ENCODE measurements at places on chromosomes 5 and 9.

GRCh38 chr5:148778882-148779281 lies 47.5 kb upstream of the ADRB2 start:
- no peak for DNase-seq

DNA sequence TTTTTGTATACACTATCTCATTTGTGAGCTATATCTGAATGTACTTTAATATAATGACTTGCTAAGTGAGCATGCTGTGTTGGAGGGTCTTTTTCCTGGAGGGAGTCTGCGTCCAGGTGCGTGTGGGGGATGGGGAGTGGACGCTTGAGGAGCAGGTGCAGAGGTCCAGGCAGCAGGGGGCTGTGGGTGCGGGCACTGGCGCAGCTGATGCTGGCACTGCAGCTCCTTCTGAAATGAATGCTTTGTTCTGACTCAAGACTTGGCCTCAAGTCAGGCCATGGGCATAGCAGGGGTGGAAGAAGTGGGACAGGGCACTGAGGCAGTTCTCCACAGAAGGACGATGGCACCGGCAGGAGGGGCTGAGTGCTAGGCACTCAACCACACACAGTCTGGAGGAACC lies 165.7 kb upstream of the IRX1 start:
- DNase-seq, result no peak

GRCh38 chr9:137227054-137227852 lies at the start of gene RNF224:
TSS of gene RNF224 (plus strand) at chr9:137227502. CDS start at chr9:137228336, 834 bp downstream.
- no peak for DNase-seq

GRCh38 chr5:120320626-120321025 lies 143.5 kb upstream of the PRR16 start:
- no peak for DNase-seq

DNA sequence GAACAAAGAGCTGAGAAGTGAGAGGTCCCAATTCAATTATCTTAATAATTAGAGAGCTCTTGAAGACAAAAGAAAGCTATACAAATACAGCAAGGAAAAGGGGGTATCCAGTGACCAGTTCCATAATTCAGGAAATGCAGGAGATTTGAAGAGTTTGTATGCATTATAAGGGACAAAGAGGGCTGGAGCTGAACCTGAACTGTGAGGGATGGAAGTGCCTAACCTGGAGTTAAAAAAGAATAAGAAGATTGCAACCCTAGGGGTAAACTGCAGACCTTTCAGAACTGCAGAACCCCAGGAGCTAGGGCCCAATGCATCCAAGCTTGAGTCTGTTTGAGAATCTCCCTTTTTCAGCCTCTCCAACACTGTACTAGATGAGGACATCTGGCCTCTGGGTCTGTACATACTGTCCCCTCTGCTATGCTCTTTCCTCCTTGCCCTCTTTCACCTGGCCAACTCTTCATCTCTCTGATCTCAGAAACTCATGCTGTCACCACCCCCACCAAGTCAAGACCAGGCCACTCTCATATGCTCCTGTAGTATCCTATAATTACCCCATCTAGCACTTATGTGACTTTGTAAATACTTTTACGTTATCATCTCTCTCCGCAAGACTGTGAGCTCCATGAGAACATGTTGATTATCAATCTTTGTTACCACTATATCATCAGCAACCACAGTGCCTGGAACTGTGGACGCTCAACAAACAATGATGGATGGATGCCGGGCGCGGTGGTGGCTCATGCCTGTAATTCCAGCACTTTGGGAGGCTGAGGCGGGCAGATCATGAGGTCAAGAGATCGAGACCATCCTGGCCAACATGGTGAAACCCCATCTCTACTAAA lies 6.6 kb upstream of the PRKACG start:
- DNase-seq, result no peak

DNA sequence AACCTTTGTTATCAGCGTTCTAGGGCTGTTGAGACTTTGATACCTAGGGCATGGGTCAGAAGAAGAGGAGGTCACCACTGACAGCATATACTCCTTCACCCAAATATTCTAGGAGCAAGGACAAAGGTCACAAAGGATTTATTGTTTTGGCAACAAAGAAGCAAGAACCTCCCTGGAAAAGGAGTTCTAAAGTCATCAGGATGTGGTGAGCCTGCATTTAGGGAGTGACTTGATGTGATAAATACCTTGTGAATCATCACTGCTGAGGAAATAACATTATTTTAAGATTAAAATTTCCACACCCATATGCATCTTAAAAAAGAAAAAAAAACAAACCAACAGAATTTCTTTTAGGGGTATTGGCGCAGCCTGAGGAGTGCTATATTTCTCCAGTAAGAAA lies 13.9 kb downstream of the IFNA1 start:
- DNase-seq, result no peak

- no peak for DNase-seq
Observed at GRCh38 chr5:160359816-160360215, 10.6 kb downstream of the C1QTNF2 start.

GRCh38 chr5:77076961-77077828 lies 9.9 kb downstream of the ZBED3 start:
- DNase-seq, result no peak

- DNase-seq, result no peak
Observed at GRCh38 chr9:76206821-76207220, 187.4 kb downstream of the RFK start.

DNA sequence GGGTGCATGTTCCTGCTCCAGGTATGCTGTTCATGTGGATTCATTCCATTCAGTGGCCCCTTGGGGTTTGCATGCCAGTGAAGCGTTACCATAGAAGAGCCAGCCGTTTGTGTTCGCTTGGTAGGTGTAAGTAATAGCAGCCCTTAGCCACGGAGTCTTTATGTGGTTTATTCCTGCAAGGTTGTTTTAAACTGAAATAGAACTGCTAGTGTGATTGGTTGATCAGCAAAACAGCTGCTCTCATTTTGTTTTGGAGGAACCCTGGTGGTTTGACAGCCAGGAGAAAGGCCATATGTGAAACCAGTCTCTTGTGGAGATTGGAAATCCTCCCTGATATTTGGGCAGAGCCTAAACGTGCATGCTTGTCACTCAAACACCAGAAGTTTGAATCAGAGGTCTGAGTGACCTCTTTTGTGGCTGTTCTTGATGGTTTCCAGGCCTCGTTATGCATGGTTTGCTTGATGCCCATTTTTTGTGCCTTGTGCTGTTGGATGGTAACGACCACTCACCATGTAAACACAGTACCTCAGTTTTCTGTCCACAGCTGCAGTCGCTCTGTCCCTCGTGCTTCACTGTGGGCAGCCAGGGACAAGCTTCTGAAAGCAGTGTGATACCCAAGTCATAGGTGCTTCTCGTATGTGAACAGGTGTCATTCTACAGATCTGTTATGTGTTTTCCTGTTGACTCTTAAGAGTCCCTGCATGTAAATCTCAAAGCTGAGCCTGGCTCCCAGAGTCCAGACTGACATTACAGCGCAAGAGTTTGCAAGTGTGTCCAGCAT lies 58.3 kb upstream of the NXNL2 start:
- no peak for DNase-seq

GRCh38 chr9:98775831-98776441 lies 20.4 kb downstream of the ANKS6 start:
- no peak for DNase-seq

DNA sequence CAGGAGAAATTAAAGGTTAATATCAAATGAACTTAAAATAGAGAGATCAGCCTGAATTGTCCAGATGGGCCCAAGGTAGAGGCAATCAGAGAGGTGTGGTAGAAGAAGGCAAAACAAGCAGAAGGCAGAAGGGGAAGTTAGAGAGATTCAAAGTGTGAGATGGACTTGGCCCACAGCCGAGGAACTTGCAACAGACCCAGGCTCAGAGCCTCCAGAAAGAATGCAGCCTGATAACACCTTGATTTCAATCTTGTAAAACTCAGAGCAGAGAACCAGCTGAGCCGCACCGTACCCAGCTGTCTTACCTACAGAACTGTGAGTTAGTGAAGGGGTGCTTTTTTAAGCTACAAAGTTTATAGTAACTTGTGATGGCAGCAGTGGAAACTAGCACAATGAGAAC lies 190.9 kb downstream of the RFK start:
- DNase-seq, result no peak

- DNase-seq, result no peak
Observed at GRCh38 chr5:41656597-41656996, 146.2 kb upstream of the PLCXD3 start.

GRCh38 chr5:91212714-91213092 lies 170.4 kb downstream of the ARRDC3 start:
- DNase-seq, result no peak

DNA sequence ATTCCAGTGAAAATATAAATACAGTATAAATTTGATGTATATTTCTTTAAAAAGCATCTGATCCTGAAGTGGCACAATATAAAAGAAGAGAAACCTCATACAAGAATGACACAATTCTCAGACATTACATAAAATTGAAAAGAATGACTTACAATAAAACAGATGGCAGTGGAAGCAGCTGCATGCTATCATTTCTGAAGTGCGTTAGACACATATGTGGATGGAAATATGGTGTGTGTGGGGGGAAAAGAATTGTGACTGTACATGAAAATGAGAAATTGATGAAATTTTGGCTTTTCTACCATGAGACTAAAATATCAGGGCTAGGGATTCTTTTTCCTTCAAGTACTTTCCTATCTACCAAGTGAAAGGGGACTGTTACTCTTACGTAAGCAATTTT lies 45.9 kb upstream of the CDH18 start:
- no peak for DNase-seq

DNA sequence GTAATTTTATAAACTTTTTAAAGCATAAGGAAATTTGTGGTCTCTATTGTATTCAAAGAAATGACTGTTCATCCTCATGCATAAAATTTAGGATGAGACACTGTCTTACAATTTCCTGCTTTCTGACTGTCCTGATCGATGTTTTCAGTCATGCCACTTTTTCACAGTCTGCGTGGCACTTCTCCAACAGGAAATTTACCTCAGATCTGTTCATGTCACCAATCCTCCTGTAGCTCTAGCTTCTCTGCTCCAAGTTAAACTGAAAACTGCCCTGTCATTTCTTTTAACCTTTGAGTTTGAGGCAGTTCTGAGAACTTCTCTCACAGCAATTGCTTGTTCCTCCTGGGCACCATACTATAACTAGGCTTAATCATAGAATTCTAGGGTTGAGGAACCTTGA lies 455.1 kb downstream of the EFNA5 start:
- no peak for DNase-seq

- DNase-seq, result no peak
Observed at GRCh38 chr5:106759581-106759980, 911.2 kb downstream of the EFNA5 start.

DNA sequence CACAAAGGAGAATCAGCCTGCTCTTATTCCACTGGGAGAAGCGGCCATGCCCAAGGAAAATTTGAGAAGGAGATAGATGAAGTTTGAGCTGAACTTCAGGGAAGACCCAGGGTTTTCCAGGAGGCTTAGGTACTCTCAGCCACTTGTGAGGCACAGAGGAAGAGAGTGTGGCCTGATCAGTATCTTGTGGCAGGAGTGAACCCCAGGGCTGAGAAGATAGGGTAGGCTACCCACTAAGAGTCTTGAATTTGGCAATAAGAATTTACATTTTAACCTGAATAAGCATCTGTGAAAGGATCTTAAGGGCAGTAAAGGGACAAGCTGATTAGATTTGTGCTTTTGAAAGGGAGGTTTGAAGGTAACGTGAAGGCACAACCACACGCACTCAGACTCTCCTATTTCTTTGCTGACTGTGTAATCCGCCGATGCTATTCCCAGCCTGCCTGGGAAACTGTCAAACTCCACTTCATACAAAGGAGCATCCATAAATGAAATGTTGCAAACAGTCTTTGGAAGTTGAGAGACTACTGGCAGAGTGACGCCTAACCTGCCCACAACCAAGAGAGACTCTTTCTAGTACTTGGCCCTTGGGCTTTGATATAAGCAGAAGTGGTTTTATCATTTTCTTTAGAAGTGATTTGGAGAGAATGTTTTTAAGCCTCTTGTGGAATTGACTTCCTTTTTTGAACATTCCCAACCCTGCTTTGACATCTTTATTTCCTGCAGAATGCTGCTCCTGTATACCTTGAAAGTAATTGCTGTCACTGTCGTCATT lies 108.2 kb upstream of the VCAN start:
- DNase-seq, result no peak

DNA sequence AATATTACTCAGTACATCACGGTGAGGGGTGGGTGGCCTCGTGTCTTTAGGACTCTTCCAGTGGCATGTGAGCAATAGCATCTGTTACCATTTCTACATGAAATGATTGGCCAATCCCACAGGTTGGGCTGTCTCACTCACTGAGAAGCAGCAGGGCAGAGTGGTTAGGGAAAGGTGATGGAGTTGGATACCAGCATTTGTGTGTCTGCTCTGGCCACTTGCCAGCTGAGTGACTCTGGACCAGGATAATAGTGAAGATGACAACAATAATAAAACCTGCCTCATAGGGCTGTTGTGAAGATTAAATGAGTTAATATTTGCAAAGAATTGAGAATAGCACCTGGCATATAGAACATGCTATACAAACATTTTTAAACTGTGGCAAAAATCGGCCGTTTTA lies 42.0 kb downstream of the IQGAP2 start:
- no peak for DNase-seq

GRCh38 chr9:115498303-115498702 lies 380.3 kb upstream of the TNC start:
- DNase-seq, result no peak

- DNase-seq, result no peak
Observed at GRCh38 chr5:142883025-142883424, 112.8 kb downstream of the ARHGAP26 start.

DNA sequence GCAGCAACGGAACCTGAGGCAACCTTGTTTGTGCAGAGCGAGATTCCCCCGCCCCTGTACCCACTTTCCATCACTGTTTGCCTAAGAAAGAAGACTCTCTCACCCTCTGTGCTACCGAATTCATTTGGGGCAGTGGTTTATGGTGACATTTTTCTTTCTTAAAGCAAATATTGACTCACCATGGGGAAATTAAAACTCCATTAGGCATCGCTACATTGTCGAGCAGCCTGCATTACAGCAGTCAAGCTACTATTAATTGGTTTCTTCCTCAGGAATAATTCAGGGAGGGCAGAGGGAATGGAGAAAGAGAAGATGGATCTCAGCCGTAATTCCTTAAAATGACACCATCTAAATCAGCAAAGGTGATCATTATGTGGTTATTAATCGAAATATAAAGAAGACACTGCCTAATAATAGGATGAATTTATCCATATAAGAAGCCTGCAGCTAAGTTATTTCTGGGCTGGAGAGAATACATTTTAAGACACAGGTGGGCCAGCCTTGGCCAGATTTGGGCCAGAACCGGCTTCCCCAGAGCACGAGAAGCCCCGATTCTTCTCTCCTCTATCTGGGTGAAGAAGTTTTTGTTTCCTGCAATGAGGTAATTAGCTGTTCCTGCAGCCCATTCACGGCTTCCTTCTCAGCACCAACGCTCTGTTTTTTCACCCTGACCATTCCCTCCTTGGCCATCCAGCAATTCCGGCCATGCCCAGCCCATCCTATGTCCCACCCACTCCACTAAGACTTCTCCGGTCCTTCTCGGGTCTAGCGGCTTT lies 16.8 kb downstream of the CFAP77 start:
- DNase-seq, result no peak
